Mesenteric fat pad (tissue), 1 donor: ENCODE measurements at places on chromosomes 5 and 9.

DNA sequence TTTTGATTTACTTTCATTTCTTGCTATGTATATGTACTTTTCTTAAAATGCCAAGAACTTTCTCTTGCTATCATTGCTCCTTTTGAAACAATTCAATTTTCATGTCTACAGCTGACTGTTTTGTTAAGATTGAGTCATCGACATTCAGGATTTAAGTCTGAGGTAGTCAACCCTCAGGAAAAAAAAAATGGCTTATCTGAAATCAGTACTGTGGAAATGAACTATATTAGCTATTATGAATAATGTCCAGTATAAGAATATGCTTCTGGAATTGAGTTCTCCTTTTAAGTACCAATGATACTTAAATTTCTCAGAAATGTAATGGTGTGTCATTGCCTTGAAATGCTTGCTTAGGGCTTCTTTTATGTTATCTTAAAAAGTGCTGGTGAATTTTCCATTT is 37.9 kb downstream of the TNFAIP8 start:
- DNase-seq, result no peak

DNA sequence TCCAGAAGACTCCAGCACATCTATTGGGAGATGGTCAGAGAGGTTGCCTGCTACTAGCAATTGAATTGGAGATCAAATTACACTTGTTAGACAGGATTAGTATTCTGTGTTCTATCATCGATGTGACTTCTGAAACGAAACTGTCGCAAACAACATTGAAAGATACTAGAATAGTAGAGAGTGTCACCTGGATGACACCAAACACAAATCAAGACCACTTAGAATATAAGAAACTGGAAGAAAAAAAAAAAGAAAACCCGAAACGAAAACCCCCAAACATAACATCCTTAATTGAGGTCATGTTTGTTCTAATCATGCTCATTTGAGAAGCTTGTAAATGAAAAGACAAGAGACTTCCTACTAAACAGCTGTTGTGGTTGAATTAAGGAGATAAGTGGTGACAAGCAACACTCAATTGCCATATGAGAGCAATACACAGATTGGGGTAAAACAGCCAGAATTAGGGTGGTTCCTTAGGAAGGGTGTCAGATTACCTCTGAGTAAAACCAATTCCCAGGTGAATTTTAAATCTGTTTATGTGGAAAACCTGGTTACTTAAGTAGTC is 97.6 kb downstream of the BASP1 start:
- no peak for DNase-seq

GRCh38 chr9:104769655-104770054 is 5.7 kb downstream of the NIPSNAP3B start:
- no peak for DNase-seq

- no peak for DNase-seq
Observed at GRCh38 chr9:127574072-127574993, 37.7 kb upstream of the STXBP1 start.

- no peak for DNase-seq
Observed at GRCh38 chr5:26700759-26701384, 337.5 kb downstream of the CDH9 start.

GRCh38 chr5:132839426-132840301 is 9.2 kb upstream of the SHROOM1 start:
- no peak for DNase-seq

DNA sequence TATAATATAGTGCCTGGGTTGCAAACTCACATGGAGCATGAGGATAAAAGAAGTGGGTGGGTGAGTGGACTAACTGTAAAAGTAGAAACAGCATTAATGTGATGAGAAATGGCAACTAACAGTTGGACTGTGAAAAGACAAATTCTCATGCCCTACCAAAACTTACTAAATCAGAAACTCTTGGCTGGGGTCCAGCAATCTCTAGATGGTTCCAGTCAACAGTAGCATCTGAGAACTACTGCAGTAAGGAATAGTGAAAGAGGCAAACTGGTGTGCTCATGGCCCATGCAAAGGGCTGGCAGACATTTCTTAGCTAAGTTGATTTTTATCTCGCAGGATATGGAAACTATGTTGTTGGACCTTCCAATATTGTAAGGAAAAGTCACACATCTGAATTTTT is 150.3 kb downstream of the PIK3R1 start:
- DNase-seq, result no peak

- no peak for DNase-seq
Observed at GRCh38 chr5:123300266-123300665, 122.9 kb downstream of the CEP120 start.

- no peak for DNase-seq
Observed at GRCh38 chr5:122297587-122298298, 14.3 kb upstream of the SNCAIP start.

DNA sequence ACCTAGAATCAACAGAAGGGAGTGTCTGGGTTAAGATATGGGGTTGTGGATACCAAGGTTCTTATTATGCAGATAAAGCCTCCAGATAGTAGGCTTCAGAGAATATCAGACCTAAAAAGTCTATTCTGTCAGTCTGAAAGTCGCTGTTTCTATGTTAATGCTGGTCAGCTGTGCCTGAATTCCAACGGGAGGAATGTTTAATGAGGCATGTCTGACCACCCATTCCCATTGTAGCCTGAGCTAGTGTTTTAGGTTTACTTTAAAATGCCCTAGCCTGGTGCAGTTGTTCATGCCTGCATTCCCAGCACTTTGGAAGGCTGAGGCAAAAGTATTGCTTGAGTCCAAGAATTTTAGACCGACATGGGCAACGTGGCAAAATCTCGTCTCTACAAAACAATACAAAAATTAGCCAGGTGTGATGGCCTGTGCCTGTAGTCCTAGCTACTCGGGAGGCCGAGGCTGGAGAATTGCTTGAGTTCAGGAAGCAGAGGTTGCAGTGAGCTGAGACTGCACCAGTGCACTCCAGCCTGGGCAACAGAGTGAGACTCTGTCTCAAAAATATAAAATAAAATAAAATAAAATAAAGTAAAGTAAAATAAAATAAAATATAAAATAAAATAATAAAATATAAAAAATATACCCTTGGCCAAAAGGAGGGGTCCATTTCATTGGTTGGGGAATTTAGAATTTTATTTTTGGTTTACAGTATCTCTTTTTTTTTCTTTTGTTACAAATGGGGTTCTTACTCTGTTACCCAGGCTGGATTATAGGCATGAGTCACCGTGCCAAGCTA is 7.8 kb upstream of the SOX30 start:
- no peak for DNase-seq

DNA sequence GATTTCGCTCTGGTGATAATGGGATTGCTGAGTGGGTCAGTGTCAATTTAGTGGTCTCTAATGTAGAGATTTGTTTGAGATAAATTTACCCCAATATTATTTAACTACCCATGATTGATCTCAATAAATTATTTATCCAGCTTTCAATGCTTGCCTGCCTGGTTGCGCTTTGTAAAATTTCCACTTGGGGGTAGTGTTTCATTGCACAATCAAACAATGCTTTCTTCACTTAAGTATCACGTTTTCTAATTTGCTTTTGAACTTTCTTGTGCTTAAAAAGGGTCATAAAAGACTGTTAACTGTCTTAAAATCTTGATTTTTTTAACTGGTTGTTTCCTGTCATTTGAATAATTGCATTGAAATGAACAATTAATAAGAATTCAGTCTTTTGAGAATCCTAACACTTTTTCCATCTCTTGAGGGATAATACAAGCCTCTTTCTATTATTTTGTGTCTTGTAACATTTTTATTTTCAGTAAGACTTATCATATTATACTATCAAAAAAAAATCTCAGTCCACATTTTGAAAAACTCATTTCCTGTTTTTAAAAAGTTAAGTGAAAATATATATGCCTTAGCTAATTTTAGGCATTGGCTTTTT is 18.7 kb downstream of the HSD17B4 start:
- no peak for DNase-seq

- no peak for DNase-seq
Observed at GRCh38 chr5:38926121-38926520, 80.3 kb downstream of the OSMR start.

GRCh38 chr5:159106193-159106568 is 6.5 kb upstream of the EBF1 start:
- DNase-seq, result no peak

DNA sequence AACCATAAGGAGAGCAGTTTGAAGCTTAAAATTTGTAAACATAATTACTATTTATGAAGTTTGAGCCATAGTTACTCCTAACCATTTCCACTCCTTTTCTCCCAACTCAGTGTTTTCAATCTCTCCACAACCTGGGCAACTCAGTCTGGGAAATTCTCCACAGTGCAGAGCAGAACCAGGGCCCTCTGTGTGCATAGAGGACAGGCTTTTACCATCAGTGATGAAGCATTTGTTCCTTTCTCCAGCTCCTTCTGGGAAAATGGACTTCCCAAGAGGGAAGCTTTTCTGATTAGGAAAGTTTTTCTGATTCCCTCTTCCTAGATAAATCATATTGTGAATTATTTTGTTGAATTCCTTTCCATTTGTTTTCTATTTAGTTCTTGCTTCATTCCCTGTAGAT is 132.3 kb upstream of the MPDZ start:
- no peak for DNase-seq

GRCh38 chr9:3118081-3118480 is 274.2 kb upstream of the PUM3 start:
- no peak for DNase-seq

DNA sequence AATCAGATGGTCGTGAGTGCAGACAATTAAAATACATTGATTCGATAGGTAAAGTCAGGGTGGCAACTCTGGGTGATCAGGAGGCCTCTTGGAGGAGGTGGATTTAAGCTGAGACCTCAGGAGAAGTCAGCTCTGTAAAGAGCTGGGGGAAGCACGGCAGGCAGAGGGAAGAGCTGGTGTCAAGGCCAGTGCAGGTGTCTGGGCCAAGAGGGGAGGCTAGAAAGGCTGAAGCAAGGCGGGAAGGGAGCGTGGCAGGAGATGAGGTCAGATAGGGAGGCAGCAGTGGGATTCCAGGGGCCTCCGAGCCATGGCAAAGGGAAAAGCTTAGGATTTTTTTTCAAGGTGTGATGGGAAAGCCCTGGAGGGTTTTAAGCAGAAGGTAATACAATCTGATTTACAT is 178.7 kb downstream of the FSTL4 start:
- no peak for DNase-seq

GRCh38 chr9:114423181-114423580 is 35.4 kb upstream of the AKNA start:
- DNase-seq, result no peak

DNA sequence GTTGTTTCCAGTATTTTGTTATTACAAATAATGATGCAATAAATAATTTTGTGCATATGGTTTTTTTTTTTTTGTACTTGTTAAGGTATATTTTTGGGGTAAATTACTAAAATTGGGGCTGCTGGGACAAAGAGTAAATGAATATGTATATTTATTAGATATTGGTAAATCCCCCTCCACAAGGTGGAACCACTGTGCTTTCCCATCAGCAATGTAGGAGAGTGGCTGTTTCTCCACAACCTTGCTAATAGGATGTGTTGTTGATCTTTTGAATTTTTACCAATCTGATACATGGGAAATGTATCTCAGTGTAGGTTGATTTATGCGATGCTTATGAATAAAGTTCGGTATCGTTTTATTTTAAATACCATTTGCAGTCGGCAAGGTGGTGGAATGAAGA is 118.1 kb downstream of the TRPM3 start:
- no peak for DNase-seq

DNA sequence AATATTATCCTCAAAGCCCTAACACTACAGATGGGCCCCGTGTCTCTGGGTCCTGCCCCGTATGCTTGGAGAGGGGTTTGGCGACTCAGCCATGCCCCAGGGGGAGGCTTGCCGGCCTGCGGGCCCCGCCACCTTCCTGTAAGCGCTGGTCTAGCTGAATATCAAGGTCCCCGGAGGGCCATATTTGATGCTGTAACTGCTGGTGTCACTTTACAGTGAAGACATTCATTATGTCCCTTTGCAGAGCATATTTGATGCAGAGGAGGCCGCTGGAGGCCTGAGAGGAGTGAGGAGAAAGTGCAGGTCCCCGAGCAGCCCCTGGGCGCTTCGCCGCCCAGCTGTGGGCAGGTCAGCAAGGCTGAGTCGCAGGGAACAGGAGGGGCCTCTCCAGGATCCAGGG is 16.8 kb downstream of the IRX4 start:
- DNase-seq, result no peak

GRCh38 chr5:88391991-88392390 is 123.3 kb upstream of the TMEM161B start:
- DNase-seq, result no peak

DNA sequence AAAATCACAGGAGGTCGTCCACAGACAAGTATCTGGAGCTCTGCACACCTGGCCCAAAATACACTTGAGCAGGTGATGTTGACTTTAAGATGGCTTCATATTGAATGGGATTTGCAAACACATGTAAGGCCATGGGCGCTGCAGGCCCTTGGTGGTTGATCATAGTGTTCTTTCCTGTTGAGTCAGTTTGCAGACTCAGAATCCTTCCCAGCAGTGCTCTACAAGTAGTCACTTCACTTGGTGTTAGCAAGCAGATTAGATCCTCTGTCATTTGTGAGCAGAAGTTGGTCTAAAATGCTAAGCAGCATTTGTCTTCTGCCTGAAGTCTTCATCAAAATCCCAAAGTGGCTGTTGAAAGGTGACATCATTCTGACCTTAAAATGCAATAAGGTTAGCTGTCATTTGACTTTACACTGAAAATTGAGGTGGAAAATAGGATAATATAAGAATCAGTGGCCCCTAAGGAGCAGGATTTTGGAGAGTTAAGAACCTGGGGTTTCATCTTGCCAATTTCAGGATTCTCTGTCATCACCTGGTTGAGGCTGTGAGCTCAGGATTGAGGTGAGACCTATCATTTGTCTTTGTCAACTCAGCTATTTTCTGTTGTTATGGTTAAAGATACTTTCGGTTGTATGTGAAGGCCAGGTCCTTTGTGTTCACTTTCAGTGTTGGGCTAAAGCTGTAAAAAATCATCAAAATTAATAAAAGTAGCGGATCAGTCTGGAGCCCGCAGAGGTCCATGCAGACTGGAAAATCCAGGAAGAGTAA is 114.5 kb downstream of the LRRC70 start:
- no peak for DNase-seq

- no peak for DNase-seq
Observed at GRCh38 chr9:86413971-86414880, 60.0 kb upstream of the TUT7 start.

DNA sequence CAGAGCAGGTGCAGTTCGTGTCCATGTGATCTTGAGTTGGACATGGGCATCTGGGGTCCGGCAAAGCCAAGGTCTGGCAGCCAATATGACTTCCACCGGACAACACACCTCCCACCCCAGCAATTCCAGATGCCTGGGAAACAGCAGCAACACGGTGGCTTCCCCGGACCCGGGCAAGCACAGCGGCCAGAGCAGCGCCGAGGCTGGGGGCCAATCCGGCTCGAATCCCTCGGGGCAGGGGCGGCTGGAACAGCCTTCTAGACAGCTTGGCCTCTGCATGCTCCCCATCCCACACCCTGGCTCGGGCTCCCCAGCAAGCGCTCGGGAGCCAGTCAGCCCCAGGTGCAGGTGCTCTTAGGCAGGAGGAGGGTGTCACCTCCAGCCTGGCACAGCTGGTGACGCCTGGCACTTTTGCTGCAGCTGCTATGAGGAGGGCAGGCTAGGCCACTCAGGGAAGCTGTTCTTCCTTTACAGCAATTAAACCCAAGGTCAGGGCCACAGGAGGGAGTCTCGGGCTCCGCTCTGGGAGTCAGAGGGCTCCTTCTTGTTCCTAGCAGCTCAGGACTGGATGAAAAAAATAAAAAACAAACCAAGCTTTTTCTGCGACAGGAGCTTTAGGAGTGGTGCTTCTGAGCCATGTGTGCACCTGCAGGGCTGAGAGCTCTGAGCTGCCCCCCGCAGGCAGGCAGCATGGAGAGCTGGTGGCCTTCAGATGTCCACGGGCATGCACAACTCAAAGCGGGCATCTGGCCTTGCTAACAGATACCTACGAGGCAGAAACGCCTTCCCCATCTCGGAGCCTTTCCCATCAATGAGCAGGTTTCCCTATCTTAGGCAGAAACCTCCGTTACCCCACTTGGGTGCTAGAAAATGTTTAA is 28.2 kb downstream of the DBH start:
- no peak for DNase-seq

- DNase-seq, result no peak
Observed at GRCh38 chr5:92849756-92850155, 731.3 kb downstream of the NR2F1-AS1 start.
